ENCODE measurements at places on chromosomes 7 and 10. TPM values are rescaled to one million over a fixed set of nuclear protein-coding genes. Genes with fewer than 3 reads are reported as not detected.

Gene ADIRF
- polyA plus RNA-seq, result 215 TPM

Gene FAM171A1
- polyA plus RNA-seq, result 9.3 TPM

GRCh38 chr10:89625041-89625765 is 19.8 kb downstream of the PANK1 start:
- DNase-seq, result no peak

DNA sequence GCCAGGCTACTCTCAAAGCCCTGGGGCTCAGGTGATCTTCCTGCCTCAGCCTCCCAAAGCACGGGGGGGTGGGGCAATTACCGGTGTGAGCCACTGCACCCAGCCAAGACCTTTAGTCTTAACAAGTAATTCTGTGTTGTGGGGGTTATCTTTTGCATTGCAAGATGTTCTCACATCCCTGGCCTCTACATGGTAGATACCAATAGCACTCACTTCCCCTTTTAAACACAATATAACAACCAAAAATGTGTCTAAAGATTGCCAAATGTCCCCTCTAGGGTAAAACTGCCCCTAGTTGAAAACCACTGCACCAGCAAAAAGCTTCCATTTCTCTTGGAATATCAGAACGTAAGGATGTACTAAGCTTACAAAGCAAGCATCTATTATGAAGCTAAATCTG is 225.0 kb downstream of the CTNNA3 start:
- DNase-seq, result no peak

GRCh38 chr10:70137135-70137534 is 4.5 kb upstream of the AIFM2 start:
- no peak for DNase-seq

Gene ZNF33B
- polyA plus RNA-seq, result 4.5 TPM

DNA sequence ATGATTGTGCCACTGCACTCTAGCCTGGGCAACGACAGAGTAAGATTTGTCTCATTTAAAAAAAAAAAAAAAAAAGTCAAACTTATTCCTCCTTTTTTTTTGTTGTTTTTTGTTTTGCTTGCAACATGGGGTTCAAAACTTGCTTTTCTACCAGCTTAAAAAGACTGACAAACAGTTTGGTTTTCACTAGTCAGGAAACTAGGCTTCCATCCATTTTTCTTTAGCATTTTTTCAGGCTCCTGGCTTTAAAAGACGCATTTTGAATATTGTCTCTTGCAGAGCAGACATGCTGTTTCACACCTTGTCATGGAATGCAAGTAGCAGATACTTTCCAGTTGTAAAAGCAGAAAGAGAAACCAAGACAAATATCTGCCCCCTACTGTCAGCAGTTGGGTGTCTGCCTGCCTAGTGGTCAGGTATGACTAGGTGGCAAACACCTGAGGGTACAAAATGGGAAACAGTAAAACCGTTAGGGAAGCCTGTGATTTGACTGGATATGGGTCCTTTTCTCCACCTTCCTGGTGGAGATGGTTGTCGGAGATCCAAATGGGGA is 139.9 kb downstream of the CCDC71L start:
- no peak for DNase-seq

GRCh38 chr10:63383141-63383540 is 82.6 kb downstream of the JMJD1C start:
- DNase-seq, result no peak

Gene ENO4
- 0.07 TPM for polyA plus RNA-seq

Gene INA
- 0.16 TPM for polyA plus RNA-seq

DNA sequence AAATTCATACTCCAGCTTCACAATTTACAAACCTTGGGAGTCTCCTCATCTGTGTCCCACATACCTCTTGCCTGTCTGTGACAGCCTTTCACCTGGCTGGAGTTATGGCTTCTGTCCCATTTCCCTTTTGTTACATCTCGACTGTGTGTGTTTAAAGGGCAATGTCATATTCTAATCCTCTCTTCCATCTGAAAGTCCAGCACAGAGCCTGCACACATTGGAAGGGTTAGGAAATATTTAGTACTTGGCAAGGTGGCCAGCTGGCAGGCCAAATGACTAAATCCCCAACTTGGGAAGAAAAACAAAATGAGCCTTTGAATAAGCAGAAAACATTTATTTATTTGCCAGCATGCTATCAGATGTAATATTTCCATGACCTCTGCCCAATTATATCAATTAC is 120.1 kb upstream of the STK17A start:
- no peak for DNase-seq

Gene SPDYE8
- not detected for polyA plus RNA-seq

DNA sequence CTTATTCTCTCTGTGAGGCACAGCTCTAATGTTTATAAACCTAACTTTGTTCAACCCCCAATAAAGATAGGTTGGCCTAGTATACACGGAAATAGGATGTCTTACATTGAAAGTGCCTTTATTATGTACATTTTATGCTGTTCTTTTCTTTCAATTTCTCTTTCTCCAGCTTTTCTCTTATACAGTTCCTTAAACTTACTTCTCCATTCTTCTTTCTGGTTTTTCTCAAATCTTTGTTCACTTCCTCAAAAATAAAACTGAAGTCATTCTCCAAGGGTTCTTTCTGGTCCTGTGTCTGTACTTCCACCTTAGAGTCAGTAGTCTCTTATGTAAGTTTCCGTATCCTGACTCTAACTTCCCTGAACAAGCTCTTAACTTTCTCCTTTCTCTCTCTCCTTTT is 29.2 kb upstream of the NAMPT start:
- no peak for DNase-seq

Gene SP4
- polyA plus RNA-seq, result 3.1 TPM

- DNase-seq, result no peak
Measured at GRCh38 chr10:22698941-22699440, 15.4 kb downstream of the PIP4K2A start.

Gene UTF1
- polyA plus RNA-seq, result not detected

DNA sequence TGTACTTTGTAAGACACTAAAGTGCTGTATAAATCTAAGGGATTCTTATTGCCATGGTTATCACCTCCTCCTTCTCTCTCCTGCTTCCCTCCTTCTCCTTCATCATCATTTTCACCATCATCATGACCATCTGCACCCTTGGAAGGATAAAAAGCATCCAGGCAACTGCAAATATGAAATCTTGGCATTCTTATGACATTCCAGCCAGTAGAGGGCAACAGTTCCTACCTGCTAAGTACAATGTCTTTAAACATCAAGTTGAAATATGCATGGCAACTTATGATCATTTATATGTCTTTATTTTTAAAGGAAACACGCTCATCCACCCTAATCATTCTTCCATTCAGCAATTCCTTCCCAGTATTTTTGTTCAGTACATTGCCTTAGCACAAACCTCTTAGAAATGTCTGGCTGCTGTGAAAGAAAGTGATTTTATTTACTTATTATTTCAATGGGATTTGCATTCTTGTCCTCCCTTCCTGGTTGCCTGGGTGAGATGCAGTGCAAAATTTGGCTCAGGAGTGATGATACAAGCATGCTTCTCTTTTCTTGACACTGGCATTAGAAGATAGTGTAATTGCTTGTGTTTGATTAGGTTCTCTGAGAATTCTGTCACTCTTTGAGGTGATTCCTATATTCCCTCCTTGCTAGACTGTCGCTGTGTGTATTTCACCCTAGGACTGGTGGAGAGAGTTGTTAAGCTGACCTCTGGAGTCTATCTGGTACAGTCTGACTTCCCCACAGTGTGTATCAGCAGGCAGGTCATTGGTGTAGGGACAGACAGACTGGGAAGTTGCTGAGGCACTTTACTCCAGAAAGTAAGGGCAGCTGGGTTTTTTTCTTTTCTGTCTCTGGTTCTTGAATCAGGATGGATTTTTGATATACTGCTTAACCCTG is 188.5 kb upstream of the BMPER start:
- no peak for DNase-seq
